ENCODE measurements at places on chromosomes 1 and 21.

DNA sequence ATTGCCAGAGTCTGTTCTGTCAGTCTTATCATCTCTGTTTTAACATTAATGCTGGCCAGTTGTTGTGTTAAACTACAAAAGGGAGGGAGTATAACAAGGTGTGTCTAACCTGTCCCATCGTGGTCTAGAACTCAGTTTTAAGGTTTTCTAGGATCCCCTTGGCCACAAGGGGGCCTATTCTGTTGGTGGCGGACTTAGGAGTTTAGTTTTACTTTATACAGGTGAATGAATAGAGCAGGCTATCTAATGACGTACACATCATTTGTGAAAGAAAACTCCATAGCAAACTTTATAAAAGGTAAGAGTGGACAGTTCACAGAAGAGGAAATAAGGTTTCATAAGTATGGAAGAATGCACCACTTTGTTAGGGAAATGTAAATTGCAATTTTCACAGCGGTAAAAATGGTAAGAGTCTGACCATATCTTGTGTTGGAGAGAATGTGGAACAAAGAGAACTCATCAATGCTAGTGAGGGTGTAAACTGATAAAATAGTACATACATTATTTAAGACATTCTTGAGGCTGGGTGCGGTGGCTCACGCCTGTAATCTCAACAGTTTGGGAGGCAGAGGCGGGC is 2.5 kb upstream of the ATF6 start:
- DNase-seq, result no peak

GRCh38 chr1:232111611-232112010 is 485.0 kb downstream of the DISC1 start:
- no peak for DNase-seq

DNA sequence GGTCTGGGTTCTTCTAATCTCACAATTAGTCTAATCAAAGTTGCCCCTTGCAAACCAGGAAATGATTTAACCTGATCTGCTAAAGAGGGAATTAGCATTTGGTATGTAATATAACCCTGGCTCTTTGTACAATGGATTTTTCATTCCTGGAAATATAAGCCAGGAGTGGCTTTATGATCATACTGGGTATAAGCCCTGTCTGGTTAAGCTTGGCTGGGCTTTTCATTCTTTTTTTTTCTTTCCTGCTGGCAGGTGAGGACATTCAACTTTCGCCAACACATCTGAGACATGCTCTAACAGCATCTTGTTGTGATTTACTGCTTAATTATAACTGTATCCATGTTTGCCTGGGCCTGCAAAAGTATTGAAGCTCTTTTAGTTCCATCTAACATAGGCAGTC is 20.4 kb upstream of the SDE2 start:
- no peak for DNase-seq

- DNase-seq, result no peak
Observed at GRCh38 chr21:34579411-34579810, 35.5 kb downstream of the RCAN1 start.

GRCh38 chr21:30577766-30578165 is 12.4 kb downstream of the KRTAP22-2 start:
- DNase-seq, result no peak

DNA sequence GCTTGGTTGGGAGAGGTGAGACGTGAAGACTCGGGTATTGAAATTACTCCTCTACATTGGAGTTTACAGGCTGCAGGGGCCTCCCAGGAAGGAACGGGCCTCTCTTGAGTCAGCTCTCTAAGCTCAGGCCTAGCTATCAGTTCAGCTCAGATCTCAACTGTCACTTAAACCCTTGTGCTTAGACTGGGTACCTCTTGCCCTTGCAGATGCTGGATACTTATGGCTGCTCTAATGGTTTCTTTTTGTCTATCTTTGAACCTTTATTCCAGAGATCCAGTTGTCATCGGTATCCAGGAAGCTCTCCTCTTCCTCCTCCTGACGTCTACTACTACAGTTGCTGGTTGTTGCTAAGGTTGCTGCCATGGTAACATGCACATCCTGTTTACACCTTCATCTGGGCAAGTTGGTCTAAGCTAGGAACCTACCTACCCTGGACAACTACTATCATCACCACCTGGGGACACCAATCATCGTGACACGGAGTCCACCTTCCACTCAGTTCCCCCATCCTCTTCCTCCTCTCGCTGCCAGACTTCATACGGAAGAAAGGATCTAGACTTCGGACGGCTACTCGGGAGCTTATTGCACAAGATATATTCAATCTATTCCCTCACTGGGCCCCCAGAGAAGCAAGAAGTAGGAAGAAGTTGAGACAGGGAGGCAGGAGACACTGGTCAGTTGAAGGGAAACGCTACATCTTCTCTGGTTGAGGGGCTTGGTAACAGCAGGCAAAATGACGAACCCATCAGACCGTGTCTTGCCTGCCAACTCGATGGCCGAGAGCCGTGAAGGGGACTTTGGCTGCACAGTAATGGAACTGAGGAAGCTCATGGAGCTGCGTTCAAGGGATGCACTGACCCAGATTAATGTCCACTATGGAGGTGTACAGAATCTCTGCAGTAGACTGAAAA is 56.1 kb downstream of the ATP2B4 start:
- no peak for DNase-seq

- no peak for DNase-seq
Observed at GRCh38 chr1:165352442-165353293, 3.8 kb downstream of the LMX1A start.

GRCh38 chr1:46544561-46545240 is 6.7 kb downstream of the KNCN start:
- DNase-seq, result no peak

- no peak for DNase-seq
Observed at GRCh38 chr1:157178490-157178889, 40.3 kb upstream of the ETV3 start.

Data from GM12892 (cell line).